ENCODE measurements at places on chromosomes 2 and 18. TPM values are rescaled to one million over a fixed set of nuclear protein-coding genes. Genes with fewer than 3 reads are reported as not detected.

ATP8B1 gene
- 20.8 TPM for total RNA-seq

GPR75 gene
- 0.79 TPM for total RNA-seq

ZNF2 gene
- 7.4 TPM for total RNA-seq

CRYBA2 gene
- total RNA-seq, result not detected

RASGRP3 gene
- 0.79 TPM for total RNA-seq

TGOLN2 gene
- 34.5 TPM for total RNA-seq

CCL20 gene
- 1.5 TPM for total RNA-seq

TCF7L1 gene
- 1.9 TPM for total RNA-seq

ABCB11 gene
- 0.26 TPM for total RNA-seq

FSHR gene
- total RNA-seq, result not detected

IL36RN gene
- total RNA-seq, result 1.9 TPM

CFC1B gene
- total RNA-seq, result not detected

HTR2B gene
- 0.13 TPM for total RNA-seq

TMEFF2 gene
- total RNA-seq, result not detected

ILKAP gene
- 31.4 TPM for total RNA-seq

SDC1 gene
- 1,308 TPM for total RNA-seq

RTN4 gene
- total RNA-seq, result 162 TPM

CPO gene
- 0.13 TPM for total RNA-seq

PSTPIP2 gene
- 6.0 TPM for total RNA-seq

REG3G gene
- not detected for total RNA-seq

CCDC74B gene
- total RNA-seq, result 0.38 TPM

ODC1 gene
- 715 TPM for total RNA-seq

CYP27C1 gene
- 0.26 TPM for total RNA-seq

POLE4 gene
- 21.9 TPM for total RNA-seq

TNS1 gene
- total RNA-seq, result 2.0 TPM

FAHD2B gene
- 13.4 TPM for total RNA-seq

MARCO gene
- 0.13 TPM for total RNA-seq

ASAP2 gene
- total RNA-seq, result 20.0 TPM

PROC gene
- 0.26 TPM for total RNA-seq

PNO1 gene
- total RNA-seq, result 13.2 TPM

TPRKB gene
- total RNA-seq, result 21.1 TPM

RTP5 gene
- total RNA-seq, result not detected

RGPD4 gene
- not detected for total RNA-seq

TNP1 gene
- total RNA-seq, result not detected

NYAP2 gene
- not detected for total RNA-seq

TMEM169 gene
- 0.51 TPM for total RNA-seq

MLPH gene
- 14.7 TPM for total RNA-seq

CYS1 gene
- total RNA-seq, result 0.26 TPM

POTEJ gene
- total RNA-seq, result not detected

CHRNG gene
- not detected for total RNA-seq

PID1 gene
- total RNA-seq, result 9.5 TPM

MC2R gene
- not detected for total RNA-seq

CD226 gene
- total RNA-seq, result 0.53 TPM

THAP4 gene
- 50.2 TPM for total RNA-seq

FLACC1 gene
- 0.26 TPM for total RNA-seq

RTKN gene
- 22.1 TPM for total RNA-seq

PAIP2B gene
- 5.2 TPM for total RNA-seq

RAMP1 gene
- 2.1 TPM for total RNA-seq

SPP2 gene
- not detected for total RNA-seq

GPR35 gene
- 0.26 TPM for total RNA-seq

SLC5A6 gene
- 6.3 TPM for total RNA-seq
